ENCODE measurements at places on chromosomes 1 and 21.
A peak's percentile ranks its signal among the peaks of the same experiment; 100 is the strongest.

DNA sequence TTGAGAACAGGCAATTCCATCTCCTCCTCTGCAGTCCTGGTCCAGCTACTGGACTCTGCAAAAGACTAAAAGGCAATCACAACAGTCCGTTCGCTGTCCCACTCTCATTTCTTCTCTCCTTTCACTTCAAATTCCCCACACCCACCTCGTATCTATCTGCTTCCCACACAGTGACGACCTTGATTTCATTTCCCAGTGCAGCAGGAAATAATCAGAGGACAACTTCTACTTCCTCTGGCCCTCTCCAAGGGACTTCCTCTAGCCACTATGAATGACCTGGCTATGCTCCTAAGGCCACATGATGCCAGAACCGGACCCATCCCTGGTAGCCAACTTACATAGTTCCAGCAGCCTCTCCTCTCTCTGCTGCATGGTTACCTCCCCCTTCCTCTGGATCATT is 8.0 kb downstream of the NOL9 start:
- DNase-seq: no peak

GRCh38 chr1:40834968-40835545 is 27.1 kb downstream of the CITED4 start:
- no peak for DNase-seq

- no peak for DNase-seq
Measured at GRCh38 chr1:181081395-181081794, 7.1 kb upstream of the IER5 start.

- DNase-seq: no peak
Measured at GRCh38 chr1:10841118-10841517, 44.7 kb upstream of the CASZ1 start.

- no peak for DNase-seq
Measured at GRCh38 chr1:150660584-150660983, 31.2 kb upstream of the ENSA start.

- DNase-seq: no peak
Measured at GRCh38 chr1:3902111-3902511, 2.0 kb upstream of the C1orf174 start.

DNA sequence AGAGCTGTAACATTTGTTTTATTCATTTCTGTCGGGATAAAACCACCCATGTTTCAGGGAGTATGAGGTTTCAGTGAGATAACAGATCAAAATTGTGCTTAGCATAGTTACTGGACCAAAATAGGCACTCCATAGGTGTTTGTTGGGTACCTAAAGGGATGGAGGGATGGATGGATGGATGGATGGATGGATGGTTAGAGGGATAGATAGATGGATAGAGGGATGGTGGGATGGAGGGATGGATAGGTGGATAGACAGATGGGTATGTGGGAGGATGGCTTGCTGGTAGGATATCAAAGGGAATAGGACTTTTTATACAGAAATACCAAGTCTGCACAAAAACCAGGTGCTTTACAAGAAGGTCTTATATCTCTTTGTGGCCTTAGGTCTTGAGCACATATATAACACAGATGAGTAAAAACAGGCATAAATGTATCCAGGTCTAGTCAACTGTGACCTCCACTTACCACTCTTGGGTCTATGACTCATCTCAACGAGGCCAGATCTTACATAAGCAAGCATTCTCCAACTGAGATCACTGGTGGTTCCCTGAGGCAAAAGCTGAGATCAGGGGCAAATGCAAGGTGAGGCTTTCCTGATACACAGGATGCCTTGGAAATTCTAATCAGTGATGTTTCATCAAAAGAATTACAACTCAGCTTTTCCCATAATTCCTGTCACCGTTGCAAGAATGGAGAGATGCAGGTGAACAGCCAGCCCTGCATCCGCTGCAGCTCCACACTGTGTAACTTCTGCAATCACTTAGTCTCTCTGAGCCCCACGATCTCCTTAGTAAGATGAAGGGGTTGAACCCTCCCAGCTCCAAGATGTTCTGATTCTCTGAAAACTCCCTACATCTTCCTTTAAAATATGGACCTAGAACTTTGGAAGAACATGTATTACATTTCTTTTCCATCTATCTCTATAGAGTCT is 32.0 kb downstream of the PTAFR start:
- no peak for DNase-seq

- DNase-seq: no peak
Measured at GRCh38 chr1:47690341-47691250, 252.8 kb downstream of the FOXD2 start.

DNA sequence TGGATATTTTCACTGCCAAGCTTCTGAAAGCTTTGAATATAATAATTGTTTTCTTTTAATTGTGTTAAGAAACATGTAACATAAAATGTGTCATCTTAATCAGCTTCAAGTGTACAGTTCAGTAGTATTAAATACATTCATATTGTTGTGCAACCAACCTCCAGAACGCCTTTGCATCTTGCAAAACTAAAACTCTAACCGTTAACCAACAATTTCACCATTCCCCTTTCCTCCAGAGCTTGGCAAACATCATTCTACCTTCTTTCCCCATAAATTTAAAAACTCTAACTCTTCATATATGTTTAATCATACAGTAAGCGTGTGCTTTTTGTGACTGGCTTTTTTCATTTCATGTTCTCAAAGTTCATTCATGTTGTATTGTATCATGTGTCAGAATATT is 2.1 kb downstream of the MNDA start:
- DNase-seq: no peak

DNA sequence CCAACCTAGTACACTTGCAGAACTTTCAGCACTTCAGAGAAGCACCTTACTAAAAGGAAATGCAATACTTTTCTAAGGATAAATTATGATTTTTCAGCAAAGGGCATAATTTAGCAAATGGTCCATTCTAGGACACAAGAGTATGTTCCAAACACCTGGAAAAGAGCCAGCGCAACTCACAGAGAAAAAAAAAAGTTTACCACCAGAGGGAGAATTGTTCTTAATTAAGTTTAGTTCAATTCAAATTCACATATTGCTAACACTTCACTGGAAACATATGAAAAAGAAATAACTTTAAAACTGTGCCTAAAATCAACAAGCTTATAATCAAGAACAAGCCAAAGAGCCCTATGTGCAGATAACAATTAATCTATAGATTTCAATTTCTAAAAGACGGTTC is 338.1 kb downstream of the SEC16B start:
- DNase-seq: no peak

DNA sequence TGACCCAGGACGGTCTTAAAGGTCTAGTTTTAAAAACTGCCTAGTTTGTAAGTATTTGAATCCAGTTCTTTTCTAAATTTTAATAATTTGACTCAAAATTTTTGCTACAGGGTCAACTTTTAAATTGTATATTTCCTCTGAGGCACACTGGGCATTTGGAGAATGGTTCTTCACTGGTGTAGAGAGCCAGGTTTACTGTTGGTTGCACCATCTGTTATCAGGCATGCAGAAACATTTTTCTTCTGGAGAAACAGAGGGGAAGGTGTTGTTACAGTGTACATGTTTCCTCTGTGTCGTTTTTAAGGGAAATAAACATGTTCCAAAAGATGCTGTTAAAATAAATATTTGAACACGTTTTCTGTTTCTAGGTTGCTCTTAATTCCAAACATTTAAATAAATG is 39.0 kb upstream of the RWDD3 start:
- DNase-seq: no peak

DNA sequence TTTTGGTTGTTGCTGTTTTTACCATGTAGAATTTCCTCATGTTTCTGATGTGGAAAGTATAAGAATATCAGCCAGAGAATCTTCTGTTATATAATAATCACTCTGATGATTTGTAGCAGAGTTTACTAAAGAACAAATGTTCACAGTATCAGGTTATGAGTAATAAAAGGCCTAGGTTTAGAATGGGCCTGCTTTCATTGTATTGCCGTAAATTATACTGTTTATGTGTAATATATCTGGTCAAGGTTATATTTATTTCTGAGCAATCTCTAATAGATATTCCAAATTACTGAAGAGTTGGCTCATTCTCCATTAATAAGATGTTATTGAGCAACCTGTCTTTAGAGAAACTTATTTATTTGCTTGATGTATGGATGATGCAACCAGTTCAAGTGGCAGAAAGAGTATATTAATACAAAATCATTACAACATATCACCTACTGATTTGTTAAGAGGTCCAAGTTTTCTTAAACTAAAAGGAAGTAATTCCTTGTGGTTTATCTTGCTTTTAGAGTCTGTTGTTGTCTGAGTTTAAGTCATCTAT is 649.4 kb upstream of the CXADR start:
- DNase-seq: no peak

DNA sequence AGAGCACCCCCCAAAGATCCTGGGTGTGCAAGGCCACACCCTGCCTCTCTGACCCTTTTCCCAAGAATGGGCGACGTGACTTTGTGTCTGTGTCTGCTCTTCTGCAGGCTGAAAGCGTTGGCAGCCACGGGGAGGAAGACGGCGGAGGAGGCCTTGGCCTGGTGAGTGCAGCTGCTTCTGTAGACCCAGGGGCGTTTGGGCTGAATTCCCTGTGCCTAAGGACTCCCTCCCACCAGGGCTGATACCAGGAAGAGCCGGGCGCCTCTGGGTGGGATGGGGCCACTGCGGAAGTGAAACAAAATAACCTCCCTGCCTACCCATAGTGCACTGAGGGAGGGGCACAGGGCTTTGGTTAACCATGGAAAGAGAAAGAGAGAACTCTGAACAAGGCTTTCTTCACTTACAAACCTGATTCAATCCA is 2.5 kb downstream of the UBASH3A start:
- no peak for DNase-seq

DNA sequence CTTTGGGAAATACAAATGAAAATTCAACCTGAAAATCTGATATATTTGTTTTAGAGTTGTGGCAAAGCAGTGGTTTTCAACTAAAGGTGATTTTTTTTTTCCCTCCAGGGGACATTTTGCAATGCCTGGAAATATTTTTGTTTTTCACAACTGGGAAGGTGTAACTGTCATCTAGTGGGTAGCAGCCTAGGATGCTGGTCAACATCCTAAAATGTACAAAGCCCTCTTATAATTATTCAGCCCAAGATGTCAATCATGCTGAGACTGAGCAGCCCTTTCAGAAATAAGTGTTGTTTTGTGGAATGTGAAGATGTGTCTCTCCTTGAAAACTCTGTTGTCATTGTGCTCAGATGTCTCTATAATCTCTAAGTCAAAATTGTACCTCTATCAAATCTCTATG is 95.2 kb upstream of the NCAM2 start:
- DNase-seq: no peak

- DNase-seq: peak; percentile 86
Measured at GRCh38 chr1:111737216-111738132, 1.7 kb downstream of the INKA2 start.

DNA sequence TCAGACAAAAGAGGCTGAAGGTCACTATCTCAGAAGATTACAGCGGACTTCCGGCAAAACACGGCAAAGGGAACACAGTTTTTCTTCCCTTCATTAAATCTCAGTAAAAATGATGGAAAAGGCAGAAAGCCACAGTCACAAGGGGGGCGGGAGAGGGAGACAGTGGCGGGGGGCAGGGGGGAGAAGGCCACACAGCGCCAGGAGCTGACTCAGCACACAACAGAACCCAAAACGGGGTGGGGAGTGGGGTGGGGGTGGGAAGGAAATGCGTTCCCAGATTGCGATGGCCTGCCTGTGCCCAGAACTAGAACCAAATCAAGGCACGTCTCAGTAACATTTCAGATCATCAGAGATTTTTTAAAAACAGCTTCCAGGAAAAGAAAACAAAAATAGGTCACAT is 13.4 kb downstream of the CFAP74 start:
- DNase-seq: no peak

- peak; percentile 86 for DNase-seq
Measured at GRCh38 chr1:52552505-52553361, at the start of gene TUT4. Gene TUT4, minus strand, starts transcription at chr1:52553092. Its CDS starts 26,812 bp downstream, at chr1:52526280.

DNA sequence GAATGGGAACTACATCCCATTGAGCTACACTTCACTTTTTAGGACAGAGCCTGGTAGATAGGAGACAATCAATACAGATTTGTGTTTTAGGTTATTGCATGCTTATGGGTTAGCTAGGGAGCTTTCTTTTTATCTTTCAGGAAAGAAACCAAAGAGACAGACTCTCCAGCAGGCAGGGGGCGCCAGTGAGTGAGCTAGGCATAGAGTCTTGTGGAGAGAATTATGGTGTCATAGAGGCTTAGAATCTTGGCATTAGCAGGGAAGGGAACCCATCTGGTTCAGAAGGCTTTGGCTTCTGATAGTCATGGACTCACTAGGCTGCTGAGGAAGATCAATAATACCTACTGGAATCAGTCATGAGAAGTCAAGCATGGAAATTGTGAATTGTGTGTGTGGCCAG is at the start of gene SMCP:
Gene SMCP, plus strand, starts transcription at position 281 of the 400 bp plus-strand sequence. CDS start 6,101 bp downstream, outside the sequence.
- no peak for DNase-seq

GRCh38 chr1:94281361-94282142 is 44.2 kb upstream of the ARHGAP29 start:
- DNase-seq: no peak

GRCh38 chr1:63774617-63775417 is 1.0 kb downstream of the ROR1 start:
- DNase-seq: peak; percentile 51

DNA sequence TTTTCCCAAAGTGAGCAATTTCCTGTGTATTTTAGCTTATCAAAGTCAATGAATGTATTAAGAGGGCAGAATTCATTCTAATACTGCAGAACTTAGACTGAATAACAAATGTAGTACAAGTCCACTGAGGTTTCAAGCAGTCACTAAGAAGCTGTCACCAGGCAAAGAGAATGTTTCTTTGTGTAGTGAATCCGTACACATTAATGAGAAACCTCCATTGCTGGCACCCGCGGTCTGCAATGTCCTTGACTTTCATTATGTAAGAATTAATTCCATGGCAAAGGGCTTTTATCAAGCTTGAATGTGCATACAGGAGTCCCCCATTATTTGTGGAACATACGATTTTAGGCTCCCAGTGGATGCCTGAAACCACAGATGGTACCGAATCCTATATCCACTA is 719.5 kb upstream of the TMPRSS15 start:
- DNase-seq: no peak

GRCh38 chr1:3365523-3366125 is 88.8 kb upstream of the ARHGEF16 start:
- no peak for DNase-seq

DNA sequence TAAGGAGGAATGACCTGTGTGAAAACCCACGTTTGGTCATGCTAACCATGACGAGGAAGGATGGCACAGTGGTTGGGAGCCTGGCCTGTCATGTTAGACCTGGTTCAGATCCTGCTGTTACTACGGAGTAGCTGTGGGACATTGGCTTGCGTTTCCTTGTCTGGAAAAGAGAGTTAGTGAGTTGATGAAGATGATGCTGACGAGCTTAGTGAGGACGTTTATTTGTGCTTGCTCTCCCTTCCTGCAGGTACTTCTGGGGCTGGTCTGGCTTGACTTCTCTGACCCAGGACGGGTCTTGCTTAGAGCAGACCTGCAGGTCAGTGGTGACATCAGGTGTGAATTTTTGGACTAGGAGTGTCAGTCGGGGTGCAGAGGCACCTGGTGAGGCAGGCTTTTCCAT is 14.7 kb downstream of the GALNT2 start:
- DNase-seq: no peak

- DNase-seq: no peak
Measured at GRCh38 chr1:204115116-204115515, 36.7 kb downstream of the ETNK2 start.
